ENCODE measurements at places on chromosomes 4 and X. TPM values are rescaled to one million over a fixed set of nuclear protein-coding genes. Genes with fewer than 3 reads are reported as not detected.

DNA sequence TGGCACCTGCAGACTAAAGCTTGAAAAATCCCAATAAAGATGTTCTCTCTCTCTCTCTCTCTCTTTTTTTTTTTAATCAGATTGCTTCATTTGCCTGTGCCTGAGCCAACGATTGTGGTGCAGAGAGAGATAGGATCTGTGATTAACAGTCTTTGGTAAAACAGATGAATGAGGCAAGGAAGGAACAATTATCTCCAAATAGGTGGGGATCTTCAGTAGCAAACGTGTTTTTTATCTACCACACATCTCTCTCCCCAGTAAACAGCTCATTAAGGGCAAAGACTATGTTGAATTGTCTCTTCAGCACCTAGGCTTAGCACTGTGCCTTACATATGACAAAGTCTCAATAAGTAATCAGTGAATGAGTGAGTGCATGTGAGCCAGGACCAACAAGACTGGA is 96.3 kb downstream of the SMIM20 start:
- no peak for DNase-seq

GRCh38 chr4:127623797-127624083 is 9.0 kb upstream of the INTU start:
- peak; percentile 14 for DNase-seq

The OTC gene
- not detected for polyA plus RNA-seq

The TKTL2 gene
- polyA plus RNA-seq: not detected

GRCh38 chr4:152478461-152479237 is 57.2 kb downstream of the FBXW7 start:
- no peak for DNase-seq

GRCh38 chr4:95838192-95838591 is 1.7 kb upstream of the PDHA2 start:
- no peak for DNase-seq

- peak; percentile 75 for DNase-seq
Observed at GRCh38 chr4:127782275-127783025, at the start of gene HSPA4L. TSS of gene HSPA4L (plus strand) at chr4:127782322. CDS start at chr4:127782551, 229 bp downstream.

DNA sequence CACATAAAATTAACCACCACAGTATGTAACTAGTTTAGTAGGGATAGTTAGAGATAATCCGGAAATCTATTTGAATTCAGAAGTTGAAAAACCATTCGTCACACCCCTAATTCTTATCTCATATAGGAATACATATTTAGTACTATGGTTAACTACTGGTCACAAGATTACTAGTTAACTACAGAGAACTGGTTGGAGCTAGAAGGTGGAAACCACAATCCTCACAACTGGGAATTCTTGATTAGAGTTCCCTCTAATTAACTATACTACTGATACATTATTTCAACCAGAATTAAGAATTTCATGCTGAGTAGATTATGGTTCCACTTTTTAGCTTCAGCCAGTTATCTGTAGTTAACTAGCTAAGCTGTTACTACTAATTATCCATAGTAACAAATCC is 39.9 kb upstream of the NKAP start:
- DNase-seq: no peak

The LNX1 gene
- 19.5 TPM for polyA plus RNA-seq

The CT55 gene
- 0.09 TPM for polyA plus RNA-seq

- no peak for DNase-seq
Observed at GRCh38 chrX:63503541-63503940, 152.4 kb upstream of the SPIN4 start.

The KCTD8 gene
- 3.8 TPM for polyA plus RNA-seq

DNA sequence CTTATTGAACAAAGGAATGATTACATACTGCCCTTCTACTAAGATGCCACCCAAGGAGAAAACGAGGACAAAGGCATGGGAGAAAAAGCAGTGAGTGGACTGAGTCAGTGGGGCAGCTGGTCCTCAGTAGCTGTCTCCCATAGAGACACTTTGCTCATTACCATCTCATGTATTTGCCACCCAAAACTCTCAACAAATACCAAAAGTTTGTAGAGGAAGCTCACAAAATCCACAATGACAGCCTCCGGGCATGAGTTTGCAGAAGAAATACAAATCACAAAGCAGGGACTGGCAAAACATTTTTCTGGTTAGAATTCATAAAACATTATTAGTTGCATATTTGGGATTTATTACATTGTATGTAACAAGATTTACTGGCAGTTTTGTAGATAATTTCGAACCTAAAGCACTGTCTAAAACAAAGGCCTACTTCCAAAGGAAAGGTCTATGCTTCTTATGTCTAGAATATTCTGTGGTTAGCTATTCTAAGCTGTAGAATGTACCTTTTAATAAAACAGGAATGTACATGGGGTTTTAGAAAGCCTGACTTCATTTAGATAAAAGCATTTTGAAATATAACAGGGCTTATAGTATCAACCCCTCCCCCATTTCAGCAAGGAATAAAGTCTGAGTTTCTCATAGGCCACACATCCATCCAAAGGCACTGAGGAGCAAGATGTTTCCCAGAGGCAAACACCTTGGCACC is 17.7 kb downstream of the PCDH18 start:
- DNase-seq: no peak

DNA sequence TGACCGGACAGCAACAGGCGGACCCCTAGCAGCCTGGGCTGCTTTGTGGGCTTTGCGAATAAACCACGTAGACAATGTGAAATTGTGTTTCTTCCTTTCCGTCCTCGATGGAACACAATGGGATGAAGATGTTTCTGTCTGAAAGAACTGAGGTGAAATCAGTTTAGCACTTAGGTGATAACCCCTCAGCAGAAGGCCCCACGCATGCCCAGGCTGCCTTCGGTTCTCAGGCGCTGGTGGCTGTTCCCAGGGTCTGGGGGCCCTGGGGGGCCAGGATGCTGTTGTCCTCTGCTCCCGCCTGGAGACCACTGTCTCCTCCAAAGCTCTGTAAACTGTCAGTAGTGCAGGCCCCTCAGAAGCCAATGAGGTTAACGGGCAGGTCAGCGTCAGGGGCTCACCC is 73.9 kb upstream of the HGFAC start:
- DNase-seq: no peak

The CWH43 gene
- 6.3 TPM for polyA plus RNA-seq

DNA sequence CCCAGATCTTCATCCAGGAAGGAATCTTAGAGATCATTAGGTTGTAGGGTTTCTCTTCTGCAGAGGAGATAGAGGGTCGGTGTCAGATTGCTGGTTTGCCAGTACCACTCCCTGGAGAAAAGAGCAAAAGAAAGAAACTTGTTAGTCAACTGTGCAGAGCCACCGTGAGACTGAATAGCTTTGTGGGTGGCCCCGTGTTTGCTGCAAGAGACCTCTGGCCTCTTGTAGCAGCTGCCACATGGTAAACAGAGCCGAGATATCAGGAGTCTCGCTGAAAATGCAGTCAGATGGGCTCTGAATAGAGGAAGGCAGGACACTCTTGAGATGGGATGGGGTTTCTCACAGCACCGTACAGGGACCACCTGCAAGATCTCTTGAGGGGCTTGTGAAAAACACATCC is 149.7 kb downstream of the PTTG2 start:
- DNase-seq: no peak

- no peak for DNase-seq
Observed at GRCh38 chrX:38318196-38318595, 9.1 kb downstream of the RPGR start.

- DNase-seq: no peak
Observed at GRCh38 chrX:88425739-88426138, 321.3 kb upstream of the CPXCR1 start.

The UGT2B10 gene
- polyA plus RNA-seq: 0.40 TPM

DNA sequence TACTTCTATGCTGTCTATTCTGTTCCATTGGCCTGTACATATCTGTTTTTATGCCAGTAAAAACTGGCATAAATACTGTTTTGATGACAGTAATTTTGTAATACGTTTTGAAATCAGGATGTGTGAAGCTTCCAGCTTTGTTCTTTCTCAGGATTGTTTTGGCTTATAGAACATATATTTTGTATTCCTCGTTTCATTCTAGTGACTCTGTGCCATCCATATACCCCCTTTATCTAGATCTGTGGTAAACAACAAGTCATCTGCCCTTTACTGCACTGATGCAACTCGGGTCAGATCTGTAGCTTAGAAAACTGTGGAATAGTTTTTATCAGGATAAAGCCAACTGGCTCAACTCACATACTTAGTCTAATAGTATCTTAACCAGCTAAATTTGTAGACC is 233.7 kb downstream of the PRDM5 start:
- DNase-seq: no peak

GRCh38 chr4:53963336-53963735 is 101.1 kb downstream of the CHIC2 start:
- no peak for DNase-seq

DNA sequence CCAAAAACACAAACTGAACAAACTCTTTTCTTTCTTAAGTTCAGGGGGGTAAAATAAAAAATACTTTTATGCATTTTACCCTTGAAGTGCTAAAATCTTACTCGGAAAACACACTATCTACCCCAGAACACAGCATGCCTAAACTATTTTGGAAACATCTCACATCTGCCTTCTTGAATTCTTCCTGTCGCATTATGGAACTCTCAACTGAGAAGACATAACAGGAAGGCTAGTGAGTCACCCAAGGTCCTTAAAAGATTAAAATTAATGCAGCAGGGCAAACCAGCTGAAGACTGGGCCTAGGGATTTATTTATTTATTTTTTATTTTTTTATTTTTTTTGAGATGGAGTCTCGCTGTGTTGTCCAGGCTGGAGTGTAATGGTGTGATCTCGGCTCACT is 208.2 kb downstream of the APBB2 start:
- no peak for DNase-seq

DNA sequence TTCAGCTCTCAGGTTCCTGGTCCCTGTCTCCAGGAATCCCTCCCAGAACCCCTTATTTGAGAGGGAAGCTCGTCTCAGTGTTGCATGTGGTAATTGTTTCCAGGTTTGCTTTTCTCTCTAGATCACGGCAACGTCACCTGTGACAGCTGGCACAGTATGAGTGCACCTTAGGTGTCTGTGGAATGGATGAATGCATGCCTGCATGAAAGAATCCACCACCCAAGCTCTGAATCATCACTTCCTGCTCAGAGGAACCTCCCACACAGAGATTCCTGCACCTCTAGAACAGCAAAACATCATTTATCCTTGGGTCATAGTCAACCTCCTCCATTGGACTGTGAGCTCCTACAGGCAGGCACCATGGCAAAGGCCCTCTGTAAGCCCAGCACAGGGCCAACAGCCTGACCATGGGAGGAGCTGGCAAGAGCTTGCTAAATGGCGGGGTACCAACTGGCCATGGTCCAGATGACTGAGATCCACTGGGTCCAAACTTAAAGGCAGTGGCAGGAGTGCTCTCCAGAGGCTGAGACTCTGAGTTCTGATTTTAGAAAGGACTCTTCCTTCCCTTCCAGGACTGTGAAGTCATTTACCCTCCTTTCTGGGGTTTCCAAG is 116.2 kb downstream of the SLC2A9 start:
- no peak for DNase-seq

DNA sequence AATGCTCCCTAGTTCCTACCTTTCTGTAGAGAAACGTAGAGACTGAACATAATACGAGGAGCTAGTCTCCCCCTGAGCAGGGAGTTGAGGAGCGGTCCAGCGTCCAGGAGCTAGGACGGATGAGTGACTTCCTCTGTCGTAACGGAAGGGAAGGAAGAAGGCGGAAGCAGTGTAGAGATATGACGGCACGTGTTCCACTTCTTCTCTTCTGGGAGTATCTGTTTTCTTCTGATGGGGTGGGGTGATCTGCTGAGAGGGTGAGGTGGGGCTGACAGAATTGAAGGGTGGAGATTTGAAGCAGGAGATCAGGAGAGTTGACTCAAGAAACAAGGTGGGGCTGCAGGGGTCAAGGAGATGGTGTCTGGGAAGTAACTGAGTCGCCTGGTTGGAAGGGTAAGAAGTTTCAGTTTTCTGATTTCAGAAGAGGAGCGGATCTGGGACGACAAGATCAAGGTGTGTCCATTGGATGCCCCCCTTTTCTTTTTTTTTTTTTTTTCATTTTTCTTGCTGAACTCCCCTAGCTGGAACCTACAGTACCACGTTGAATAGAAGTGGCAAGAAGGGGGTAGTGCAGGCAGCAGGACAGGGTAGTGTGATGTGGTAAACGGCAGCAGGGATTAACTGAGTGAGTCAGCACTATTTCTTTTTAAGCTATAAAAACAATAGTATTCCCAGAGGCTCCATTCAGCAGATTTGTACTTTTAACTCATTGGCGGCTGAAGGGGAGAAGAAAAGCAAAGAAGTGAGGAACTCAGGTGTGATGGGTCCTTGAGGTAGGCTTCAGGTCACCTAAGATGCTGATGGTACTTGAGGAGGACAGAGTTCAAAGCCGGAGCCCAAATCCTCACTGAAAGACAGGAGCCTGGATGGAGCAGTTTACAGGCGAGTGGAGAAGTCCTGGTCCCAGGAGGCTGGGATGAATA is 50.8 kb upstream of the SETD7 start:
- no peak for DNase-seq

The BANK1 gene
- 2.0 TPM for polyA plus RNA-seq

DNA sequence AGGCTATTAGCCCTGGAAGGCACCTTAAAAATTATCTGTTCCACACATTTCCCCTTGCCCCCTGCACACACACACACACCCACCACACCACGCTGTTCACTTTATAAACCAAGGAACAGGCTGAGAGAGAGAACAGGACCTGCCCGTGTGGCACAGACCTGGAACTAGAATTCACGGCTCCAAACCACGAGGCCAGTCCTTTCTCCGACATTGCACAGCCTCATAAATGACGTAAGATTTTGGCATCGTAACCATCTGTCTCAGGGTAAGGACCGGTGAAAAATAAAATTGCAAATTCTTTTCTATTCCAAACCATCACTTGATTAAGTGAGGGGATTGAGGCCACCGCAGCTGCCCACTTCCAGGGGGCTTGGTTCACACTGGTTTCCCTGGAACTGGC is 330.3 kb downstream of the BCOR start:
- DNase-seq: no peak

The RELL1 gene
- polyA plus RNA-seq: 8.9 TPM

DNA sequence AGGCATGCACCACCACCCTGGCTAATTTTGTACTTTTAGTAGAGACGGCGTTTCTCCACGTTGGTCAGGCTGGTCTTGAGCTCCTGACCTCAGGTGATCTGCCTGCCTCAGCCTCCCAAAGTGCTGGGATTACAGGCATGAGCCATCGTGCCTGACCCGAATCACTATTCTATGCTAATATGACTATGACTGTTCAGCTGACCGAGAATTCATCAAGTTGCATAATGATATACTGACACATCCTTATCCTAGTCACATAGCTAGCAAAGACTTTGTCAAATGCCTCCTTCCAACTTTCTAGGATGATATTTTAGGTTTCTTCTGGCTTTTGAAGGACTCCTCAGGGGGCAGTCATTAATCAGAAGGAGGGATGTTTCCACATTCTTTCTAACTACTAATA is 4.8 kb upstream of the GPM6B start:
- DNase-seq: no peak

DNA sequence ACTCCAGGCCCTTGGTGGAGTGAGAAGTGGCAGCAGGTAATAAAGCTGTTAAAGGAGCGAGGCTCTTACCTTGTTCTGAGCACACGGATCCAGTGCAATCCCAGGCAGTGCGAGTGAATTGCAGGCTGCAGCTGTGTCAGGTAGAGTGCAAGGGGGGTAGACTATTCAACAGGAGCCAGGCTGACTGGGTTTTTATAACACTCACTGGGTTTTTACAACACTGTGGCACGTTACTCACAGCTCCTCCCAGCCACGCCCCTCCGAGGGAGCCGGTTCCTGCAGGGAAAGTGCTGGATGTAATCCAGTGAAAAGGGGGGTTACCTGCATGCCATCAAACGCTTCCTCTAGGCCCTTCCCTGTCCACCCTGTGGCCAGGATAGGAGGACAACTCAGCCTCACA is 358 bp downstream of the FGFBP1 start:
- DNase-seq: no peak

GRCh38 chrX:1162119-1162916 is 50.1 kb downstream of the CRLF2 start:
- no peak for DNase-seq

GRCh38 chrX:40084471-40085101 is 13.2 kb downstream of the BCOR start:
- DNase-seq: no peak

All from right renal pelvis (tissue), 4 donors.